Activated CD4-positive, alpha-beta memory T cell treated with anti-CD3 and anti-CD28 coated beads, Interleukin-2, amount 10 ng/mL, durations not matched to agents 7 days and 5 days (primary cell): ENCODE measurements at places on chromosomes 3 and 15. TPM values are rescaled to one million over a fixed set of nuclear protein-coding genes. Genes with fewer than 3 reads are reported as not detected.

GP9 gene
- total RNA-seq: not detected

SAMD7 gene
- total RNA-seq: not detected

SPATA12 gene
- not detected for total RNA-seq

GOLGA8Q gene
- 2.3 TPM for total RNA-seq

GPR62 gene
- total RNA-seq: not detected

DGKG gene
- total RNA-seq: 0.13 TPM

CSPG5 gene
- 0.40 TPM for total RNA-seq

AHSG gene
- not detected for total RNA-seq

SCAANT1 gene
- total RNA-seq: not detected

SLC35A5 gene
- 29.7 TPM for total RNA-seq

SKIC8 gene
- total RNA-seq: 35.4 TPM

HACD2 gene
- total RNA-seq: 23.2 TPM

TRH gene
- not detected for total RNA-seq

GRCh38 chr15:84035399-84035766 is 200.2 kb upstream of the GOLGA6L4 start:
- no peak for DNase-seq

GRCh38 chr3:133381346-133382109 is 18.3 kb upstream of the BFSP2 start:
- DNase-seq: no peak

DNA sequence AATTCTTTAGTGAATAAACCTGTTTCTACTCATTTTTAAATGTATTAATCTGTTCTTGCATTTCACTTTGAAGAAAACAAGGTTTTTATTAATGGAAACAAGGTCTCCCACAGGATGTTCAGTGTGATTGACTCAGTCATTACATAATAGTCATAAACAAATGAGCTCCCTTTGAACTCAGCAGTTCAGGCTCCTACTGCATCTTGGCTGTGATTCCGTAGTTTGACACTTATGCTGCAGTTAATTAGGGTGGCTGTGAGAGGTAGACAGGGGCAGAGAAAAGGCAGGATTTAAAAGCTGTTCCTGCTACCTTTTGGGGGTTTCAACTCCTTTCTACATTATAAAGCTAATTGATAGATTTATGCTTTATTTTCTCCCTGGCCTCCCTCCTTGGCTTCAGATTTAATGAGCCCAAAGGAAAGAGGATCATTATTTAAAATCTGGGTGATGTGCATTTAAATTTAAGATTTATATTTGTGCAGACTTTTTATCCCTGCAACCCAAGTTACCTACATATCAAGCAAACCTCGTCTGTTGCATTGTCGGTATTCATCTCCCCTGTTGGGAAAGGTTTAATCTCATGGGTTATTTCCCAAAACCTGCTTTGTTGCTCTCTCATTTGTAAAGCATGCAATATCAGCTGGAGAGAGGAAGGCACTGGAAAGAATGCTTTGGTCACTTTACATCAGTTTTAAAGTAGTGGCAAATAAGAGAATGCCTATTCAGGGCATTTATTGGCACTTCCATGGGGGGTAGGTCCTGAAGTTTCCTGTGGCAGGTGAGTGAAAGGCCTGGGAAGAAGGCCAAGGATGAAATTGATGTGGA is 345.0 kb upstream of the NR2E3 start:
- no peak for DNase-seq

DNA sequence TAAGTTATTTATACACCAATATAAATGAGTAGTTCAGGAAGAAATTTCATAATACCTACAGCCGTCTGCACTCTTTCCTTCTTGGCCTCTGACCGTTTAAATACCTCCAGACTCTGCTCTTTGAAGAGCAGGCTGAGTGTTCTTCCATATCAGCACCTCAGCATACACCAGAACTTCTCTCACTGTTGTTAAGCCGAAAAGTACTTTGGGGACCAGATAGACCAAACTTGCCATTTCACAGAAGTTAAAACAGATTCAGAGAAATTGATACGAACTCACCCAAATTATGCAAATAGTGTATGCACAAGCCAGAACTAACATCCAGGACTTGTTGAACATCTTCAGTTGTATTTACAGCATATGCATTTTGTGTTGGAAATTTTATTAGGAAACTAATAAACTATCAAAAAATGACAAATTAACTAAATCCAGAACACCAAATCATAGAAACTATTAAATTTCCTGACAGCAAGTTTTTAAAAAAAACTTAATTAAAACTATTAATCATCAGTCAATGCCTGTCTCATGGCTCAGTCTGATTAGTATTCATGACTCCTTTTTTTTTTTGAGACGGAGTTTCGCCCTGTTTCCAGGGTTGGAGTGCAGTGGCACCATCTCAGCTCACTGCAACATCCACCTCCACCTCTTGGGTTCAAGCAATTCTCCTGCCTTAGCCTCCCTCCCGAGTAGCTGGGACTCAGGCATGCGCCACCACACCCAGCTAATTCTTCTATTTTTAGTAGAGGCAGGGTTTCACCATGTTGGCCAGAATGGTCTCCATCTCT is 24.1 kb downstream of the CGGBP1 start:
- DNase-seq: no peak

DNA sequence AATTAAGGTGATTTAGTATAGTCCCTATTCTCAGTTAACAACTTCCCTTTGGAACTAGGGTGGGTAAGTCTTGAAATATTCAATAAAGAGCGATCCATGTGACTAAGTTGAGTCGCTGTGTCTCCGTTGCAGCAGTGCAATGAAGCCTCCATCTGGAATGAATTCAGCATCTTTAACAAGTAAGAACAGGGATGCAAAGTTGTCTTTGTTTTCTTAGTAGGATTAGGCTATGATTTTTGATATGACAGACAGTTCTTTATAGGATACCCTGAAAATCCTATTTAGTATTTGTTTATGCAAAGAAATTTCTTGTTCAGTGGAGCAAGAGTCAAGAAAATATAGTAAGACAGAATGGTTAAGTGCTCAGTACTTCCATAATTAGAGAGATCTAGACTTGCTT is 52.7 kb downstream of the RBMS3 start:
- DNase-seq: no peak

GRCh38 chr3:71684046-71684756 is 41.0 kb downstream of the EIF4E3 start:
- no peak for DNase-seq

DNA sequence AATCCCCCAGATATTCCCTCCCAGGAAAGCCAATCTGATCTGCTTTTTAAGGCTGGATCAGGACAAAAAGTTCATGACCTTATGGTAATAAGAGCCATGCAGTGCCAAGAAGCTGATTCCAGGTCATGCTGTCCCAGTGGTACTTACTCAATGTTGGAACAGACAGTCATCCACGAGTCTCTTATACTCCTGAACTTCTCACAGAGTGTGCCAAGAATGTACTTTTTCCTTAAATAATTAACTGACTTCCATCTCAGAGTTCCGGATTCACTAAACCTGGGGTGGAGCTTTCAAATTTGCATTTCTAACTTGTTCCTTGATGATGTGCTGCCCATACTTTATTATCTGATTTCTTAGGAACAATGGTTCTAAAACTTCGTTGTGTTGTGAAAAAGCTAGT is 3.4 kb upstream of the P3H2 start:
- DNase-seq: no peak

DNA sequence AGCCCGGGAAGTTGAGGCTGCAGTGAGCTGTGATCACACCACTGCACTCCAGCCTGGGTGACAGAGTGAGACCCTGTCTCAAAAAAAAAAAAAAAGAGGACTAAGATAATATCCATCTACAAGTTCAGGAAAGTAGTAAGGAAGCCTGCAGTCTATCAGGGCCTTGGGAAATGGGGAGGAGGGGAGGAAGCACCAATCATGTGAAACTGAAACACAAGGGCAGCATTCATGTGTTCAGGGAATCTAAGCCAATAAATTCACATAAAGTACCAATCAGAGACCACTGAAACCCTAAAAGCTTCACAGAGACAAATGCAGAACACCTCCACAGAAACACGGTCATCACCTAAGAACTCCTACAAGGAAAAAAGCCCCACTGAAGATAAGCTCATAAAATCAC is 22.9 kb upstream of the HHATL start:
- no peak for DNase-seq

- no peak for DNase-seq
These were observed 14.9 kb upstream of the SELENOT start for GRCh38 chr3:150588027-150588830.

- no peak for DNase-seq
These were observed 6.4 kb upstream of the GLCE start for GRCh38 chr15:69154078-69154477.

DNA sequence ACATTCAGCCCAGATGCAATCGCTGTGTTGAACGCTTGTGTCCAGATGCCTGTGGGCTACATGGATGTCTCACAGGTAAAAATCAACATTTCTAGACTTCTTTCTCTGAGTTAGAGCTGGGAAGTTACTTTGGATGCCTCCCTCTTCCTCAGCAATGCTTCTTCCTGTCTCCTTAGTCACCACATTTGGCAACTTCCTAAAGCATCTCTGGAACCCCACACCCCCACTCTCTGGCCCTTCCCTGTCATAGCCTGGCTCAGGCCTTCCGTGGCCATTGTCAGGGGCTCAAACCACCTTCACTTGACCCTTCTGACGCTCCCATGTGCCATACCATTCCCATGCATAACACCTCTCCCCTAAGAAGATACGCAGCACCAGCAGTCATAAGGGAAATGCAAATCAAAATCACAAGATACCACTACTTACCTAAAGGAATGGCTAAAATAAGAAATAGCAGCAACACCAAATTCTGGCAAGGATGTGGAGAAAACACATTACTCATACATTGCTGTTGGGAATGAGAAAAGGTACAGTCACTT is 21.6 kb upstream of the RGMA start:
- no peak for DNase-seq

- DNase-seq: no peak
These were observed 43.4 kb downstream of the DCP1A start for GRCh38 chr3:53303957-53304356.

GRCh38 chr3:127394031-127394430 is 106.2 kb upstream of the PRR20G start:
- no peak for DNase-seq

DNA sequence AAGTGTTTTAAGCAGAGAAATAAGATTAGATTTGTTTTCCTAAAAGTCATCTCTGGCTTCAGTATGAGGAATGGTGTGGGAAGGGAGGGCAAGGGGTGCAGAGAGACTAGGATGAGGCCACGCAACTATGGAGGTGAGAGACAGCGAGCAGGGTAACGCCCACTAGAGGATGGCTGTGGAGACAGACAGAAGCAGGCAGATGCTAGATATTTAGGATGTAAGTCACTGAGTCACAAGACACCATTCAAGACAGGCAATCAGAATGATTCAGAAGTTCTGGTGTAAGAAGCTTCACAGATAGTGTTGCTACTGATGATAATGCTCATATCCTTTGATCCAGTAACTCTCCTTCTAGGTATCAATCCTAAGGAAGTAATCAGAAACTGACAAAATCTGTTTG is 19.1 kb downstream of the HSPBAP1 start:
- no peak for DNase-seq

- no peak for DNase-seq
These were observed 320.5 kb downstream of the ZIC1 start for GRCh38 chr3:147729641-147730040.

DNA sequence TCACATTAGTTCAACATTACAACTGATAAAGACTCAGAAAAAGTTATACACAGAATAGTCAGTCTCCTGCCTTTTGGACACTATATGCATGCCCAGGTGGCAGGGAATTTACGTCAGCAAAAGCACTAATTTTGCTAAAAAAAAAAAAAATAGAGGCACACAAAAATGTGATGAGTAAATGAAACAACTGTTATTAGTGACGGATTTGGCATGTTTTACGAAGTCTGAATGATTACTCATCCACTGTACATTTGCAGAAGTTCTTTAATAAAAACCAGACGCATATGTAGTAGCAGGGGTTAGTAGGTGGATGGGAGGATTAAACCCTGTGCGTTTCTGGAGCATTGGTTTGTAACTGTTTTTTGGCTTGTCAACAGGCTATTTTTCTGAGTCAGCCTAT is 99.0 kb downstream of the MITF start:
- no peak for DNase-seq

DNA sequence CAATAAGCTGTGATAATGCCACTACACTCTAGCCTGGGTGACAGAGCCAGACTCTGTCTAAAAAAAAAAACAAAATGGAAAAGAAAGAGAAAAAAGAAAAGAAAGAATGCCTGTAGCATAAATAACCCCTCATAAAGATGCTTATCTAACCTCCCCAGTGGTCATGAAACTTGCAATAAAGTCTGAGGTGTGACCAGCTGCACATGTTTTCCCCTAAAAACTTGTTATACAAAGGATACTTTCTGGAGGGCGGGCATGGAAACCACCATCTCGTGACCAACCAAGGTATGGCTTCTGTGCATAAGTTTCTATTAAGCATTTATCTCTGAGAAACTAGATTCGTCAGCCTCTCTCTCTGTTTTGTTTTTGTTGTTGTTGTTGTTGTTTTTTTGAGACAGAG is 21.8 kb downstream of the CCDC32 start:
- DNase-seq: no peak

- no peak for DNase-seq
These were observed 909.1 kb upstream of the ROBO1 start for GRCh38 chr3:80676866-80677265.

DNA sequence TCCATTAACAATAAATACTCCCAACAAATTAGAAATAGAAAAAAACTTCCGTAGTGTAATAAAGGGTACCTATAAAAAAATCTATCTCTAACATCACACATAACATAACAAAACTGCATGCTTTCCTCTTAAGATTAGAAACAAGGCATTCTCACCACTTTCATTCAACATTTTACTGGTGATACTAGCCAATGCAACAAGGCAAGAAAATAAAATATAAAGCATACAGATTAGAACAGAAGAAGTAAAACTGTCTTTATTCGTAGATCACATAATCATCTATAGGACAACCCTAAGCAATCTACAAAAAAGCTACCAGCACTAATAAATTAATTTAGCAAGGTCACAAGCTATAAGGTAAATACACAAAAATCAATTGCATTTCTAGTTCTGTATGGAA is 107.1 kb downstream of the PLD1 start:
- no peak for DNase-seq

DNA sequence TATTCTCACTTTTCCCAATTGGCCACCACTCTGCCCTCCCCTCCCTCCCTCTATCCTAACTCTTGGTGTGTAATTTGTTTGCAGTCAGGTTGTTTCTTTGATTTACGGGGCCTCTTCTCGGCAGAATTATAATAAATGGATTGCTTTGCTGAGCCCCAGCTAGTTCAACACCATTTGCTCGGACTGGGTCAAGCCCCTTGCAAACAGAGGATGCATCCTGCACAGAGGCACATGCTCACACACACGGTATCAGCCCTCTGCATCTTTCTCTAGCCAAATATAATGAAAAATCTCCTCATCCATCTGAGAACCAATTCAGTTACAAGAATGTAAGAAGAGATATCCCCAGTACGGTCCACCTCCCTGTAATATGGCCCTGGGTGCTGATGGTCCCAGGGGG is 97.7 kb downstream of the EPHB1 start:
- no peak for DNase-seq

- DNase-seq: no peak
These were observed 99.2 kb downstream of the SLMAP start for GRCh38 chr3:57855281-57855680.

DNA sequence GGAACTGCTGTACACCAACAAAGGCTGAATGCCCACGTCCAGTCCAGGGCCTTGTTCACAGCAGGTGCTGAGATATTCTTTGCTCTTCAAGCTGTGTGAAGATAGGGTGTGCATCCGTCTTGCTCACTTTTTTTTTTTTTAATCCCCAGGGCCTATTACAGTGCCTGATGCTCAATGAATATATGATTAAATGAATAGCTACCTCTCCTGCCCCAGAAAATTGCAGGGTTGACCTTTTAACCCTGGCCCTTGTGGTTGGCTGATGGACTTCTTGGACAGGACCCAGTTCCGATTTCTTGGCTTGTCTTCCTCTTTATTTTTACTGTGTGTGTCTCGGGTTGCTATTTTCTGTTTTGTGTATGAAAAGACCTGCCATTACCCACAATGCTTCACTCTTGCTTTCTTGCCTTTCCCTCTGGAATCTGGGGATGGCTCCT is 2.9 kb upstream of the FYTTD1 start:
- DNase-seq: no peak
